GM23248 (cell line): ENCODE measurements at places on chromosomes 12 and 14. TPM values are rescaled to one million over a fixed set of nuclear protein-coding genes. Genes with fewer than 3 reads are reported as not detected.

The RASSF9 gene
- 0.89 and 1.5 TPM in 2 replicates for total RNA-seq

DNA sequence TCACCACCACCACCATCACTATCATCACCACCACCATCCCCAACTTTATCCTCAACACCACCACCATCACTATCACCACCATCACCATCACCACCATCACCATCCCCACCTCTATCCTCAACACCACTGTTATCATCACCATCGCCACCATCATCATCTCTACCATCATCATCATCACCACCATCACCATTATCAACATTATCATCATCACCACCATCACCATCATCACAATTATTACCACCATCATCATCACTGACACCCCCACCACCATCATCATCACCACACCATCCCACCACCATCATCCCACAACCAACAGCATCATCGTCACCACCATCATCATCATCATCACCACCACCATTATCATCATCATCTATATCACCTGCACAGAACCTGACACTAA, 188.4 kb upstream of the PWP1 start:
- DNase-seq = no peak

The NUP37 gene
- total RNA-seq = 39.4 and 53.9 TPM in 2 replicates

GRCh38 chr12:101794574-101794973, 36.2 kb downstream of the GNPTAB start:
- DNase-seq = peak; percentile 7

DNA sequence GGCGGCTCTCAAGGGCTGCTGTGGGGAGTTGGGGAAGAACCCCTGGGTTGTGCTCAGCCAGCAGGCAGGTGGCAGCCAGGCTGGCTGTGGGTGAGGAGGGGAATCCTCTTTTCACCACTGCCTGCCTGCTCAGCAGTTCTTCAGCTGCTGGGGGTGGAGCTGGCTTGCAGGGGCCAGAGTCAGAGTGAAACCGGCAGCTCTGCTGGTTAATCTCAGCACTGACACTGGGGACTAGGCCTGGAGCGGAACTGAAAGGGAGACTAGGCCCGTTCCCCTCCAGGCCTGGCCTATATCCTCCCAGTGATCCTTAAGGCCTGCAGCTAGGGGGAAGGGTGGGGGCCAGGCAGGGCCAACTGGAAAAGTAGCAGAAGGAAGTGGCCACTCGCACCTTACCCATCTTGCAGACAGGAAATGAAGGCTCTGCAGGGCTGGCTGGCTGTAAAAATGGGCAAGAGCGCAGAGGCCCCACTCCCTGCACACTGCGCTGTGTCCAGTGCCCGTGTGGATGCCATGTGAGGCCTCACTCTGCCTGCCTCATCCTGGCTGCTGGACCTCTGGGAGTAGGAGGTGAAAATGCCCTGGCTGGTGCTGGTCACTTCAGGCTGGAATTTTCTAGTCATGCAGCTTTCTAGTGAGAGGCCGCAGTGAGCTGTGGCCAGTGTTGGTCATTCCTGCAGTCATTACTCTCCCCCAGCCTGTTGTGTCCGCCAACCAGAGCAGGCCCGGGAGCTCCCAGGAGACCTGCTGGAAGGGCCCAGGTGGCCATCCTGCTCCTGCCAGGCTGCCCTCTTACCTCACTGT, 39.4 kb downstream of the SH2B3 start:
- peak; percentile 33 for DNase-seq

- DNase-seq = peak; percentile 31
Observed at GRCh38 chr14:40119321-40119720, 687.1 kb upstream of the FBXO33 start.

DNA sequence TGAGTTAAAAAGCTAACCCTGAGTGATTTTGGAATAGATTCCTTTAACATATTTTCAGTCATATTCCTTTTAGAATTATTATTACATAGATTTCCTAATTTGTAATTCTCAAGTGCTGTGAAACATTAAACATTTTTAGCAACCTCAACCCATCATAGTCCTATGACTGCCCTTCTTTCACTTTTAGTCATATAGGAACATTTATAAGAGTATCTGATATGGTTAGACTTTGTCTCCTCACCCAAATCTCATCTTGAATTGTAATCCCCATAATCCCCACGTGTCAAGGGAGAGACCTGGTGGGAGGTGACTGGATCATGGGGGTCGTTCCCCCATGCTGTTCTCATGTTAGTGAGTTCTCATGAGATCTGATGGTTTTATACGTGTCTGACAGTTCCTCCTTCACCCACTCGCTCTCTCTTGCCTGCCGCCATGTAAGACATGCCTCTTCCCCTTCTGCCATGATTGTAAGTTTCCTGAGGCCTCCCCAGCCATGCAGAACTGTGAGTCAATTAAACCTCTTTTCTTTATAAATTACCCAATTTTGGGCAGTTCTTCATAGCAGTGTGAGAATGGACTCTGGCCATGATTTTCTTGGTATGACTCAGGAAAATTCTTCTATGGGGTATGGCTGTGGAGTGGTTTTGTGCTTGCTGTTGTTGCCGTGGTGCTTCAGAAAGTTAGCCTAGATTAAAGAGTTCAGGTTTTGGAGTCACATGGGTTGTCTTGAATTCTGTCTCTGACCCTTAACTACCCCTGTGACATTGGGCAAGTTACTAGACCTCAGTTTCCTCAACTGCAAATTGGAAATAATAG, 83.9 kb downstream of the FUT8 start:
- peak; percentile 50 for DNase-seq

- peak; percentile 22 for DNase-seq
Observed at GRCh38 chr12:39105111-39105510, 199.7 kb upstream of the CPNE8 start.

The TAS2R10 gene
- total RNA-seq = not detected in 2 replicates

DNA sequence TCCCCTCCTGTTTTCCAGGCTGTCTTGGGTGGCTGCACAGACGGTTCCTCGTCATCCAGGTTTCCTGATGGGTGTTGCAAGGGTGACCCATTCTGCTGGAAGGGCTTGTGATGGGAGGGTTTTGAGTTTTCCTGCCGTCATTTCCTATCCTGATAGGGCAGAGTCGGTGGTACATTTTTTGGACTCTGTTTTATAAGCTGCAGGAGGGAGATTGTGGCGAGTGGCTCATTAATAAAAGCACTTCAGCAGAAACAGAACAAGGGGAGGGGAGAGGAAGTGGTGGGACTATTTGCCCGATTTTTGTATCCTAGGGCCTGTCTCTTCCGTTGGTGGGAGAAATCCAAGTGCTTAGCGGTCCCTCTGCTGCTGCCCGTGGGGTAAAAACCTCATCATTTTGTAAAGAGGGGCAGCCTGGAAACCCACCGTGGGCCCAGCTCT, 40.0 kb downstream of the TSPAN9 start:
- DNase-seq = no peak

DNA sequence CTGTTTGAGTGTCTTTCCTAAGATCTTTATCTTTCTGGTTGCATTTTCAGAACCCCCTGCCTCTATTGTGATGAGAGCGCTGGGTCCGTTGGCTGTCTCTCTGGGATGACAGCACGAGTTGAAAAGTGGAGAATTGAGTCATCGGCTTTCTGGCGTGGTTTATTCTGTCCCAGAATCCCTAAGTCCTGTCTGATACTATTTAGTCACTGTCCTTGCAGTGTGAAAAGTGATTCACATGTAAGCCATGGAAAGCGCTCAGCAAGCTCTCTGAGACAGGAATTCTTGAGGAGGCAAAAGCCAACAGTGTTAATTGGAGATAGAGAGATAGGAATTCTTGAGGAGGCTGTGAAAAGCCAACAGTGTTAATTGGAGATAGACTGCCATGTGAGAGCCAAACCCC, 121.7 kb downstream of the CHST11 start:
- DNase-seq = peak; percentile 95

DNA sequence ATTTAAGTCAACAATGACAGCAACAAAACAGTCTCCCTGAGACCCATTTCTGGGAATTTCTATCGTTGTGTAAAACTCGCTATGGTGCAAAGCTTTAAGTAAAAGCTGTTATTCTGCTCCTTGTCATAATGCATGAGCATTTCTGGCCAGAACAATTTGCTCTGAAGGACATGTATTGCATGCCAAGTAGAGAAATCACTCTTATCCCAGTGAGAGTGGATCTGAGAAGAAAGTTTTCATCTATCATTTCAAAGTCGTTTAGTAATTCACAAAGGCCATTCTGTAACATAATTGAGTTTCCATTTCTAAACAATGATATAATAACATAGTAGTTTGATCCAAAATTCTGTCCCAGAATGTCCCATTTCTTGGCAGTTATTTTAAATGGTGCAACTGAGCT, 86.6 kb downstream of the TBC1D30 start:
- DNase-seq = no peak
